ENCODE measurements at places on chromosomes 2 and 18.

GRCh38 chr2:15038366-15039364, 406.1 kb downstream of the LRATD1 start:
- no peak for DNase-seq

DNA sequence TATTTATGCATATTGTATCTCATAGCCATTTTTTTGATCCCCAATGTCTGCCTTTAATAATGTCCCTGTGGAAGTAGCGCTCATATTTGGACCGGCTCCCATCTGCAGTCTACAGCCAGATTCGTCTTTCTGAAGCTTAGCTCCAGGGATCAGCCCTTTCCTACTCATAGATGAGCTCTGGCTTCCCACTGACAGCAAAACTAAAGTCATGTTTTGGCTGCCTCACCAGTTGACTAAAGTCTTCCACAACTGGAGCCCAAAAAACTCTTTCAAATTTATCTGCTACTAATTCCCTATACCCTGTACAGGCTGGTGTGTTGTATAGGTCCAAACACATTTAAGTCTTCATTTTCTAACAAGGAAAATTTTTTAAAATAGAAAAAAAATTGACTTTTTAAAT, 294.2 kb upstream of the HNMT start:
- no peak for DNase-seq

DNA sequence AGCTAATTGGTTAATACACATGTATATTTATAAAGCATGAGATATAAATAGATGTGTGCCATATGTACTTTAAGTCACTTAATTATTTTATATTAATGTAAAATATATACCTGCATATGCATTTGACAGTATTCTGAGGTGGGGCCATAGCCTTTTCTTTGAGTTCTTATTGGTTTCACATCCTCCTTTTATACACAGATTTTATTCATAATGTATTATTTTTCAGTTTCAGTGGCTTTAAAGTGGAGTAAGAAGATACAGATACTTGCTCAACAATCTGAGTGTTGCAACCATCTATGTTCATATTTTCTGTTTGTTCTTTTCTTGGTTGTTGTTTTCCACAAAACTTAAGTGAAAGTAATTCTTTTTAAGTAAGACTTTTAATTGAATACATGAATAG, 436.5 kb downstream of the RND3 start:
- no peak for DNase-seq

- DNase-seq = no peak
Measured at GRCh38 chr2:110853516-110853915, 121.1 kb downstream of the ACOXL start.

DNA sequence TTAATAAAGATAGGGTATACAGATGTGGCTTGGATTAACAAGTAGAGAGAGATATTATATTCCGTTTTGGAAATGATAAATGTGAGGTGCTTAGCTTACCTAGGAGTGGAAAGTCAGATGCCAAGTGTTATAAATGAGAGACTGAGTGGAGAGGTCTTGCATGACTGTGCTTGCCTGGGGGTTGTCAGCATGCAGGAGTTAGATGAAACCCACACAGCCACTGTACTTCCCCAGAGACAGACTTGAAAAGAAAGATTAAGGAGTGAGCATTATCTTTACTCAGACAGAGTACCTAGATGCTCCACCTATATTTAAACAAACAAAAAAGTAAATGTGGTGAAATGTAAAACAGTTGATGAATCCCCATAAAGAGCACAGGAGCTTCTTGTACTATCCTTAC, 482.7 kb downstream of the RIT2 start:
- no peak for DNase-seq

- no peak for DNase-seq
Measured at GRCh38 chr18:24627644-24628315, 167.3 kb downstream of the HRH4 start.

DNA sequence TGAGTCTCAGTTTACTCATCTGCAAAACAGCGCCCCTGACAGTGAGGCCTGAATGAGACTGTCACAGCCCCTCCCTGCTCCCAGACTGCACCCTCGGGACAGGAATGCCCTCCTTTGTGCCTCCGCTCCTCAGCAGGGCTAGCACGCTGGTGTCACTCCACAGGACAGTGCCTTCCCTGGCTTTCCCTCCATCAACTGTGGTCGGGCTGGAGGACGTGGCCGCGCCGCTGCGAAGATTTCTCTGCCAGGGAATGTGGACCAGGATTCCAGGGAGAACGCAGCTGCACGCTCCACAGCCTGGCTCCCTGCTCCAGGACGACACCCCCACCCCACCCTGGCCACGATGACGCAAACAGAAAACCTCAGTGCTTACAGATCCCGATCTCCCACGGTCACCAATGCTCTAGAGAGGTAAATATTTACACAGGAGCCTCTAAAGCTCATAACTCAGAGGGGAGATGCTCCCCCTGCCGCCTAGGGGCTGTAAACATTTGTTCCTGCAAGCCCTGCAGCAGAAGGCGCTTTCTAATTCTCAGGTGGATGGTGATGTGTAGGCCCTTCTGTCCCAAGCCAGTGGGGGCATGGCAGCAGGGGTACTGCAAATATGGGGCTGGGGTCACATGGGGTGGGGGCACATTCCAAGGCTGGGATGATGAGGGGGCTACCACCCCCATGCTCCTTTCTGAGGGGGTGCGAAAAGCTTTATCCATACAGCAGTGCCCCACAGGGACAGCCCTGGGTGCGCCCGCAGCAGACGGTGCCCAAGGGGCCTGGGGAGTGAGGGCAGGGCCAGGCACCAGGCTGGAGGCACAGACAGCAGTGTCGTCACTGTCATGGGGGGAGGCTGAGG, 12.4 kb downstream of the HS6ST1 start:
- DNase-seq = no peak

DNA sequence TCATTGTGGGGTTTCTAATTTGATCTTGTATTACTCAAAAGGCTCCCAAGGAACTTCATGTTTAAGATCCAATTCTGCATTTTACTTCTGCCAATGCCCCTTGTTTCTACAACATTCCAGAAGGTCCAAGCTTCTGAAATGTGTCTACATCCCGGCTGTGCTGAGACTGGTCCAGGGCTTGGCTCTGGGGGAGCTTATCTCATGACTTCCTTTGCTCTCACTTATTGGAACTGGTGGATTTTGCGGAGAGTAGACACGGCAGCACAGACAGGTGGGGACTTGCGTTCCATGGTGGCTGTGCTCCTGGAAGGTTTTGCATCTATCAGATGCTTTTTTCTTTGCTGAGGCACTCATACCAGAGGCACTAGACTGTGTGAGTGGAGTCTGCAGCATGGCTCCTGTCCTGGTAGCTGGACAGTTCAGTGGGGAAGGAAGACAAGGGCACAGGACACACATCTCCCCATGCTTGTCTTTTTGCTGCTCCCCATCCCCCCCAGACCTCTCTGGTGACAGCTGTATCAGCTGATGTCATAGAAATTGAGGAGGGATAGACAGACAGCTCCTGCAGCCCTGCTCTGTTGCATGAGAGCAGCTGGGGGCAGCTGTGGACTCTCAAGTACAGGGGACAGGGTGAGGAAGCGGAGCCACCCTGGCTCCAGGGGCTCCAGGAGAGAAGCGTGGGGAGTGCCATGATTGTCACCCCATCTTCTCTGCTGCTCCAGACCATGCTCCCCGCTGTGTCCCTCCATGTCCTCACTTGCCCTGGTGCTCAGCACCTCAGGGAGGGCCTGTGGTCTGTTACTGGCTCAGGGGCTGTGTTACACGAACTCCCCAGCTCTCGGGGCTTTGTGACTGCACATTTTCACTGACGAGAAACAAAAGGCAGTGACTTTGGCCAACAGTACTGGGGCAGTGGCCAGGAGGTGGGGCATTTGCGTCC, 46.0 kb downstream of the ACAA2 start:
- DNase-seq = no peak

DNA sequence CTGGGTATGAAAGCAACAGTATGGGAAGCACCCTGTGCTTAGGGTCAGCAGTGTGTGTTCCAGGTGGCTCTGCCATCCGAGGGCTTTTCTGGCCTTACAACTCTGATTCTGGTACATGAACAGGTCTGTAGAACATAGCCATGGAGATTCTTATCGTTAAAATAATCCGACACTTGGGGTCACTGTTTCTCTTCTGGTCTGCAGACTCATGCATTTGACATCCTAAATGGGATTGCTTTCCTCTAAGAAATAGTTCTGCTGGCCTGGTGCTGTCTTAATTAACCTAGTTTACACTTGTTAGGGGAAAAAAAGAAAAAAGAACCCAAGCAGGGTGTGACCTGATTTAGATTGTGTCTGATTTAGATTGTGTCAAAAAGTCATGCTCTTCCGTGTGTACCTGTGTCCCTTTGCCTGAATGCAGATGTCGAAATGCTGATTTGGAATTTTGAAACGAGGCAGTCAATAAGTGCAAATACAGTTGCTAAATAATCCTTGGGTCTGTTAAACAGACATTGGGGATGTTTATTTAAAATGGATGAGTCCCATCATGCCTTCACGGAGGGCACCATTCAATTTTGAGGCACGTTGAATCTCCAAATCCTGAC, 59.6 kb downstream of the TRPM8 start:
- DNase-seq = no peak

- no peak for DNase-seq
Measured at GRCh38 chr2:145292166-145292565, 772.2 kb upstream of the ZEB2 start.

DNA sequence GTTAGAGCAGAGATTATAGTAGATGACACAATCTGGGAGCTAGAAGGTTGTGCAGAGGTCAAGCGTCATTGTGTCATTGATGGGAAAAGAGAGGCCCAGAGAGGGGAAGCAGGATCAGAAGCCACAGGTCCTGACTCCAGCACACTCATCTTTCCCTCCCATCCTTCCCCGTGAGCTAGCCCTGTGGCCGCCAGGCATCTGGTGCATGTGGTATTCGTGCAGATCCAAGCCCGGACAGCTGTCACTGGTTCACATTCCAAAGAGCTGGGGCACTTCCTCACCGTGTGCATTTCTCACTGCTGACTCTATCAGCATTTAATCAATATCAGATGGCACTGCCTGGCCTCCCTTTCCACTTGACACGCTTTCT, 94.1 kb upstream of the THOC1 start:
- DNase-seq = no peak

DNA sequence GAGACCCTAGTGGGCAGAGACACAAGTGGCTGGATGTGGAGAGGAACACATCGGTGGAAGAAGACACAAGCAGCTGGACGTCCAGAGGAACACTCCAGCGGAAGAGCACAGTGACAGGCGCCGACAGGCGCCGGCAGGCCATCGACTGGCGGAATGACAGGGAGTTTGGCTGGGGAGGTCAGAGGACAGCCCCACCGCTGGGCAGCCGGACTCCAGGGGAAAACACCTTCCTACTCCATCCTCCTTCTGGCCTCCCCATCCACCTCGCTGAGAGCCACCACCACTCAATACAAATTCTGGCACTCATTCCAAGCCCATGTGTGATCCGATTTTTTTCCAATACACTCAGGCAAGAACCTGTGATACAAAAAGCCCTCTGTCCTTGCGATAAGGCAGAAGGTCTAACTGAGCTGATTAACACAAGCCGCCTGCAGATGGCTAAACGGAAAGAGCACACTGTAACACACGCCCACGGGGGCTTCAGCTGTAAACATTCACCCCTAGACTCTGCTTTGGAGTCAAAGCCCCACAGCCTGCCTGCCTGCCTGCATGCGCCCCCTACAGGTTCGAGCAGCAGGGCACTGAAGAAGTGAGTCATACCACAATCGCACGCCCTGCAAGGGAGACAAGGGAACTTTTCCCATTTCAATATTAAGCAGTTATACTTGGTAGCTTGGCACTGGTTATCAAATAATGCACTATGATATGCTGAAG, 50.2 kb upstream of the LRP1B start:
- DNase-seq = no peak

DNA sequence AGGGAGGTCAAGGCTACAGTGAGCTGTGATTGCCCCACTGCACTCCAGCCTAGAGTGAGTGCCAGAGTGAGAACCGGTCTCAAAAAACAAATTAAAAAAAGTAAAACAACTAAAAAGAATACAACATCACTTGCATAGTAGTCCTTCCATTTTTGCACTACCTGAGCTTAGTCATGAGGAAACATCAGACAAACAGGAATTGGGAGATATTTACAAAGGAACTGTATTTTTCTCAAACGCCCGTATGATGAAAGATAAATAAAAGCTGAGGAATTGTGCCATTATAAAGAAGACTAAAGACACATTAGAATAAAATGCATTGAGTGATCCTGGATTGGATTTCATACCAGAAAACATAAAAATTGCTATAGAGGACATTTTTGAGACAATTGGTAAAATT, 50.0 kb upstream of the ATP8B1 start:
- DNase-seq = no peak

DNA sequence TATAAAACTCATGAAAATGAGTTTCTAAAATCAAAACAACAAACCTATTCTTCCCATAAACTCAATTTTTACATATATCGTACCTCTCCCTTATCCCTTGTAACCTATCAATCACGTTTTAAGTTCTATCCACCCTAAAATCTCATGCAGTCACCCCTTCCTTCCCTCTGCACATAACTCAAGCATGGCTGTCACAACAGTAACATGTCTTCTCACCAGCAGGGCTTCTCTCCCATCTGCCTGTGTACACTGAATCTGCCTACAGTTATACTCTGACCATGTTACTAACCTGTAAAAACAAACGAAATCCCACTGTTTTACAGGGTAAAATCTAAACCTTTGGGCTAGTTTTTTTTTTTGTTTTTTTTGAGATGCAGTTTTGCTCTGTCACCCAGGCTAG, 68.2 kb downstream of the MAP4K3 start:
- no peak for DNase-seq

GRCh38 chr2:99777656-99778290, 288.0 kb upstream of the REV1 start:
- DNase-seq = no peak

- no peak for DNase-seq
Measured at GRCh38 chr2:203594541-203594940, 59.4 kb upstream of the RAPH1 start.

DNA sequence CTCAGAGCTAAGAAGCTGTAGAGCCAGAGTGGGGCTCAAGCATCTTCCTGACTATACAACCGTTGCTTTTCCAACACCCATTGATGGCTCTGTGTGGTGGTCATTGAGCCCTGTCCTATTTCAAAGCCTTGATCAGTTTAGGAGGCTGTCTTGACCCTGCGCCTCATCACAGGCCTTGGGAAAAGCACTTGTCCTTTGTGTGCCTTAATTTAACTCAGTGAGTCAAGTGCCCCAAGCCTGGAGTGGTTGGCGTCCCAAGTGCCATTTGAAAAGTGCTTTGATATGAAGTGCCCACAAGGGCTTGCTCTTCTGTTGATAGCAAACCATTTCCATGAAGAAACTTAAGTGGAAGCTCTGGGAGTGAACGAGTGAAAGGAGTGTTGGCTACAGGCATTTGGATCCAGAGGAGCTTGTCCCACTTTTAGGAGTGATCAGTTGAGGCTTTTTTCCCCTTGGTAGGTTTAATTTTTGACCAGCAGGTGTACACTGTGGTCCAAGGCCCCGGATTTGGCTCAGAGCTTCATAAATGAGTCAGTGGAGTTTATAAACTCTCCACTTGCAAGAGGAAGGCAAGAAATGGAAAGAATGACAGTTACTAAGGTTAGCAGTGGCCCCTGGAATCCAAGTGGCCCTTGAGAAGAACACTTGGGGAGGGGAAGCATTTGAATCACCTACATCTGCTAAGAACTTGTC, 50.3 kb downstream of the ACTR2 start:
- DNase-seq = no peak

DNA sequence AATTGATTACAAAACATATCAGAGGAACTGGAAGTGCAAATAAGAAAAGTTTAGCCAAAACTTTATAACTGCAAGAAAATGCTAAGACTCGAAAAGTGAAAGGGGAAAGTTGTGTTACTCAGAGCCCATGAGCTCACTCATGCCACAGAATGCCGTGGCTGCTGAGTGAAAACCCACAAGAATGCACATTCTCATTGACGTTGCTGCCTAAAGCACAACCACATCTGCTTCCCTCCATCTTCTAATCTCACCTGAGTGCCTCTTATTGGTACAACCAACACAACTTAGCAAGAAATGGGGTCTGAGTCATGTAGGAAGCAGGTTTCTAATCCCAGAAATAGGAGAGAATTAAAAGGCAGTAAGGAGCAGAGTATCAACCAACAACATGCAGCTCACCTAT, 259.7 kb downstream of the LNPK start:
- DNase-seq = no peak
